Esophagus squamous epithelium (tissue), 5 donors: ENCODE measurements at places on chromosomes 3 and 15. TPM values are rescaled to one million over a fixed set of nuclear protein-coding genes. Genes with fewer than 3 reads are reported as not detected.

GRCh38 chr3:114026331-114026730 lies 30.0 kb downstream of the CCDC191 start:
- H3K36me3 ChIP-seq: no peaks in the 10 kb centered on the region
- no peaks in the 10 kb centered on the region for H3K27me3 ChIP-seq
- DNase-seq: no peak
- H3K4me3 ChIP-seq: no peak overlapping the region

- DNase-seq: no peak
- no peaks in the 10 kb centered on the region for H3K27me3 ChIP-seq
- no peak overlapping the region for H3K4me3 ChIP-seq
- no peak overlapping the region for H3K27ac ChIP-seq
These were observed 4.1 kb downstream of the XCR1 start for GRCh38 chr3:46022909-46023785.

- no peaks in the 10 kb centered on the region for H3K27me3 ChIP-seq
- no peak for DNase-seq
- no peak overlapping the region for H3K27ac ChIP-seq
- H3K4me3 ChIP-seq: no peak overlapping the region
- no peaks in the 10 kb centered on the region for H3K36me3 ChIP-seq
These were observed 58.2 kb downstream of the RAB7A start for GRCh38 chr3:128784232-128784631.

The CDC25A gene
- total RNA-seq: 14.2 TPM

The TMEM62 gene
- total RNA-seq: 25.6 TPM
